ENCODE measurements at places on chromosomes 7 and 10.

GRCh38 chr10:119306514-119306951 lies 99.2 kb downstream of the GRK5 start:
- peak; percentile 86 for DNase-seq

GRCh38 chr10:96830511-96831199 lies 1.4 kb upstream of the LCOR start:
- DNase-seq: peak; percentile 85

DNA sequence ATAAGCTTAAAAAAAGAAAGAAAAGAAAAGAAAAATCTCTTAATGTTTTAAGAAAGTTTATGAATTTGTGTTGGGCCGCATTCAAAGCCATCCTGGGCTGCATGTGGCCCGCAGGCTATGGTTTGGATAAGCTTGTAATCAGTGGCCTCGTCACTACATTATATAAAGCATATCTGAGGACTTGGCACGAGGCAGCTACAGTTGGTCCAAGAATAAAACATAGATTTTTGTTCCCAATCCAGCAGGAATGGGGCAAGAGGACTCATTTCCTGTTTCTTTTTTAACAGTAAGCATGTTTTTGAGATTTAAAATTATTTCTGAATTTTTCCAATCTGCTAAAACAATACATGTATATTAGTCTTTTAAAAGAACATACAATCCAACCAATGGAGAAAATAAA lies 28.6 kb downstream of the MCM10 start:
- DNase-seq: no peak

- no peak for DNase-seq
Observed at GRCh38 chr7:140146574-140146973, 30.2 kb downstream of the KDM7A start.

GRCh38 chr10:105837951-105838350 lies 1196.9 kb downstream of the SORCS3 start:
- no peak for DNase-seq

DNA sequence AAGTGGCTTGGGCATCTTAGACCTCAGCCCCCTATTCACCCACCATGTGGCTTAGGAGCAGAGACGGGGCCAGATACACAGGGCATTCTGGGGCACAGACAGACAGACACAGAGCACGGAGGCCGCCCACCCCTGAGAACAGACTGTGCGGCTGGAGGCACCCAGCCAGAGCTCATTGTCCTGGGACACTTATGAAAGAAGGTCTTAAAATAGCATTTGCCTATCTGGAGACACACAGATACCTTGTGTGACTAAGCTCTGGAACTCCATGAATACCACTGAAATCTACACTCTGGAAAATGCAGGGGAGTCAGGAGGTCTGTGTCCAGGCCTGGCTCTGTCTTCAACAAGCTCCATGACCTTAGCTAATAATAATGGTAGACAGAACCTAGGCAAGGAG lies 41.4 kb upstream of the ADO start:
- no peak for DNase-seq

GRCh38 chr7:98073047-98073446 lies 33.6 kb upstream of the LMTK2 start:
- no peak for DNase-seq

DNA sequence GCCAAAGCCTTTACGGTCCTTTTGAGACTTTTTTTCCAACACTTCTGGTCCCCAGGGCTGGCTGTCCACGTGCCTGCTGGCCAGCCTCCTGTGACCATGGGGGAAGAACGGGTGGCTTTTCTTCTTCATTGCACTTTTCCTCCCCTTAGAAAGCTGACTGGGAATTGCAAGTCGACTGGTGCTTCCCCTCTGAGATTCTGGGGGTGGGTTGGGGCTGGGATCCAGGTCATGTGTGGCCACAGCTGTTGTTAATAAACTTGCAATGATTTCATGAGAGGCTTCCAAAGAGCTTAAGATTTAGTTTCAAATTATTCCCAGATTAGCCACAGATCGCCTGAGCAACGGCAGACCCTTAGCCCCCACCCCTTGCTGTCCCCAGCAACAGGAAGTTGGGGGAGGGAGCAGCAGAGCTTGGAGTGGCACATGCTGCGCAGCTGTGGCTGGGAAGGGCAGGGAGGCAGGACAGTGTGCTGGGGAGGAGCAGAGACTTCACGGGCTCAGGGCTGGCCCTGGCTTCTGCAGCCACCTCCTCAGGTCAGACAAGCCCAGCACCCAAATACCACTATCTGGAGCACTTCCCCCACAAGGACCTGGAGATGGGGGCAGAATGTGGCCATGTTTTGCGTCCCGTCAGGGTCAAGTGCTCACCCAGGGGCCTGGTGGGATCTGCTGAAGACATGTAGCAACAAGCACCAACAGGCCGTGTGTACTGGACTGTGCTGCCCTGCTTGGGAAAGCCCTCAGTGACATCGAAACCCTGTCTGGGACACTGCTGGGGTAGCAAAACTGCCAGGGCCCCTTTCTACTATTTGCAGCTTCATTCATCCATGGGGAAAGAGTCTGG lies 147.1 kb downstream of the RNF216 start:
- DNase-seq: no peak

DNA sequence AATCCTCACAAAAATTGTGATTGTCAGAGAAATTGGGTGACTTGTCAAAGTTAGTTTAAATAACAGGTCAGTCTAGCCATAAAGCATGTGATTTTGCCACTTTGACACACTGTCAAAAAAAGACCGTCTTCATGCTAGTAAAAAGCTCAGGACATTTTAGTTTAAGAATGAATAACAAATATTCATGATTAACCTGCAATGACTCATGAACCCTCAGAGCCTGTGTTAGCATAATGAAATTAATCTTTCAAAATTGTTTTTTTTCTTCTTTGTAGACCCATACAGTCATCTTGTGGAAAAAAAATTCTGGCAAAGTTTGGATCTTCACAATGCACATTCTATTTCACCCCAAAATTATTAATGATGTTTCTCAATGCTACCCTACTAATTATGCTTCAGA lies 255.2 kb upstream of the POT1 start:
- DNase-seq: no peak

- no peak for DNase-seq
Observed at GRCh38 chr7:112152186-112152585, 54.0 kb downstream of the DOCK4 start.

GRCh38 chr10:66837335-66837734 lies 88.5 kb upstream of the LRRTM3 start:
- no peak for DNase-seq

- no peak for DNase-seq
Observed at GRCh38 chr10:128046953-128047290, 79.3 kb downstream of the MKI67 start.

Data from CD4-positive, alpha-beta T cell treated with Interleukin-6 for 4 hours (primary cell).